ENCODE measurements at places on chromosomes 3 and 15.

- DNase-seq = peak; percentile 16
Measured at GRCh38 chr3:47645551-47645950, 66.9 kb upstream of the CSPG5 start.

DNA sequence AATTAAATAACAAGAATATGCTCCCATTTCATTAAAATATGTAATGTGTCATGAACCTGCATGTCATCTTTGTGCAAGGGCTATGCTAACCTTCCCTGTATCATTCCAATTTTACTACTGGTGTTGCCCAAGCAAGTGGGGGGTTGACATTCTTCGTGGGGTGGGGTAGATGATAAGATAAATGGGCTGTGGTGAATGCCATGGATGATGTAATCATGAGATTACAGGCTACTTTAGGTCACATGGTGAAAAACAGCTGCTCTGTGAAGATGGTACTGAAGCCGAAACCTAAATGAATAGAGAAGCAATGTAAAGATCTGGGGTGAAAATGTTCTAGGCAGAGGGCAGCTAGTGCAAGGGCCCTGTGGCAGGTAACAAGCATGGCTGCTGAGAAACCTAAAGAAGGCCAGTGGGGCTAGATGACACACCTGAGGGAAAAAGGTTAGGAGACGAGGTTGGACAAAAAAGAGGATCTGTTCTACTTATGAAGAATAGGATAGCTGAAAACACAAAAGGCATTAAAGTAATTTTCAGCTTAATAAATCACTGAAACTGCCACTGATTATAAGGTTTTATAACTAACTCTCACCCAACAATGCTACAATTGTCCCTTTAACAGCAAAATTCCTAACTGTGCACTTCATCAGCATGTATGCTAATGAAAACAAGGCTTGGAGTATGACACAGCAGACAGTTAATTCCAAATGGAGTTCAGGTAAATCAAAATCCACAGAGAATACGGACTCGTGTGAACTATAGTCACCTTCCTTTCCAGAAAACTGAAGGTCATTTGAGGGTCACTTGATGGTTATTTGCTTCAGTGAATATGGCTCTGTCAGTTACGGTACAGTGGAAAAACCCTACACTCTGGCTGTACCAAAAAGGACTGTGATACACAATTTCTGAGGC lies 35.0 kb downstream of the MTMR10 start:
- DNase-seq = peak; percentile 50

DNA sequence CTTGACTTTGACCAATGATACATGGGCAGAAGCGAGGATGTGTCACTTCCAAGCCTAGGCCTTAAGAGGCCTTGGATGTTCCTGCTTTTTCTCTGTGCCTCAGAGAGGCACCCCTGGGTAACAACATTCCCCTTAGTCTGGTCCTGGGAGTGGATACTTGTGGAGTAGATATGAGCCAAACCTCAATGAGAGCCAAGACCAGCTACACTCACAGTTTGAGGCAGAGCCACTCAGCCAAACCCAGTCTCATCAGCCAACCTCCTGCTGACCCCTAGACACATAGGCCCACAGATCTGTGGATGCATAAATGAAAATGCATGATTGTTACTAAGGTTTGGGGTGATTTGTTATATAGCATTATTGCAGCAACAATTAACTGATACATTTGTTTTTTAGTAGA lies 114.2 kb downstream of the ZNF621 start:
- no peak for DNase-seq

DNA sequence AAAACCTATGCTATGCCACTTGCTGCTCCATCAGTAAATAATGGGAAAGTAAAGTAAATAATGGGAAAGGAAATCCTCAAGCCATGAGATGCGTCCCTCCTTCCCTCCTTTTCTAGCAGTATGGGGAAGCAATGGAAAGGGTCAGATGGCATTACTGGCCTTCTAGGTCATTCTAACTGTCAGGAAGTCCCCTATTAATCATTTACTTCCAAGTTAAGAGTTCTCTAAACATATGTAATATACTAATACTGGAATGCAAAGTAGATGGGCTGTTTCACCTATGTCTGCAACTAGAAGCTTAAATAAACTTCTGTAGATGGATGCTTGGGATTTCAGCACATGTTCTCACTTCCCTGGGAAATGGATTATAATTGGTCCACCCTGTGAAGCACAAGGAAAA lies 55.9 kb downstream of the MDFIC2 start:
- DNase-seq = no peak

GRCh38 chr3:183098536-183099025 lies 715 bp downstream of the MCCC1 start:
- DNase-seq = no peak

All from fibroblast of skin of right quadriceps (primary cell).